ENCODE measurements at places on chromosomes 1 and 21.
A peak's percentile ranks its signal among the peaks of the same experiment; 100 is the strongest.

DNA sequence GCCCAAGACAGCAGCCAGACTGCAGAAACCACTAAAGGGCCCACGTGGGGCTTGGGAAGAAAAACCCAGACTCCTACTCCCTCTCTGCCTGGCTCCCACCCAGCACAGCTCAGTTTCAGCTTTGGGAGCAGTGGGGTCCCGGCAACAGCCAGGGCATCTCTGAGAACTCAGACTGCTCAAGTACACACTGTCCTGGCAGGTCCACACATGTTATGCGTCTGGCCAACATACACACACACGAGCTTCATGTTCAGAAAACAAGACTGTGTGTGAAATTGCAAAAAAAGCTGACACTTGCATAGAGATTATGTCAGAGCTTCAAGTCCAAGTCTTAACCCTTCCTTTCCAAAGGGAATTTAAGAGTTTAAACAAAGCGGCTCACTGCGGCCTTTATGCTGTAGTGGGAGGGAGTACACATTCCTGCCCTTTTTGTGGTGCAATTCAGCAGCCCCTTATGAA is 136.6 kb upstream of the CD34 start:
- no peak for DNase-seq
- H3K27ac ChIP-seq, result peak overlapping the region; percentile 89
- H3K27me3 ChIP-seq, result no peaks in the 10 kb centered on the region
- H3K36me3 ChIP-seq, result no peaks in the 10 kb centered on the region

DNA sequence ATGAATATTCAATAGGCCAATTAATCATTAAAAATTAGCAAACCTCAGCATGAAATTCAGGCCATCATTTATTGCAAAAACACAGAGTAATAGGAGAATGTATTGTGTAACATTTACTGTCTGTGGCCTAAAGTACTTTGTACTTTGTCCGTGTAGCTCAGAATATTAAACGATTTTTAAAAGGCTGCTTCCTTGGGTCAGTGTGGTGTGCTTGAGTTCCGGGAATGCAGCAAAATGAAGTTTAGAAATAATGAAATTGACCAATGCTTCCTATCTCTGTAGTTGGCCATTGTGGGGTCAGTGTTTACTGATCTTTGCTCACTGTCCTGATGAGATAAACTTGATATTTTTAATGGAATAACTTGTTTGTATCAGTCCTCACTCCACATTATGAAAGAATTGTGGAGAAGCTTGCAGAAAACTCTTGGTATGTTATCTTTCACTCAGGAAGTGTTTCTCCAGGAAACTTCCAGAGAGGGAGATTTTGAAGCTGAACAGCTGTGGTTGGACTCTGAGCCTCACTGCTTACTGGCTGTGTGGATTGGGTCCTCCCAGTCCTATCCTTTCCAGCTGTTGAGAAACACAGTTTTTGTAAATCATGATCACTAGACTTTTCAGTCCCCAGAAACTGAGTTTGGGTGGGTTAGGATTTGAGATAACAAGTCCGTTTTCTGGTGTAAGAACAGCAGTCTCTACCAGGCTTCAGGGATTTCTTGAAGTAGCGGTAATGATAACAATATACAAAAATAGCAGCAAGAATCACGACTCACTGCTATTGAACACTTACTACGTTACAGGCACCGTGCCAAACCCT is 19.2 kb upstream of the MTARC1 start:
- H3K4me3 ChIP-seq, result no peak overlapping the region
- DNase-seq, result no peak
- no peaks in the 10 kb centered on the region for H3K27me3 ChIP-seq
- peak overlapping the region; percentile 75 for H3K27ac ChIP-seq
- peaks cover 4% of the 10 kb centered on the region for H3K36me3 ChIP-seq

DNA sequence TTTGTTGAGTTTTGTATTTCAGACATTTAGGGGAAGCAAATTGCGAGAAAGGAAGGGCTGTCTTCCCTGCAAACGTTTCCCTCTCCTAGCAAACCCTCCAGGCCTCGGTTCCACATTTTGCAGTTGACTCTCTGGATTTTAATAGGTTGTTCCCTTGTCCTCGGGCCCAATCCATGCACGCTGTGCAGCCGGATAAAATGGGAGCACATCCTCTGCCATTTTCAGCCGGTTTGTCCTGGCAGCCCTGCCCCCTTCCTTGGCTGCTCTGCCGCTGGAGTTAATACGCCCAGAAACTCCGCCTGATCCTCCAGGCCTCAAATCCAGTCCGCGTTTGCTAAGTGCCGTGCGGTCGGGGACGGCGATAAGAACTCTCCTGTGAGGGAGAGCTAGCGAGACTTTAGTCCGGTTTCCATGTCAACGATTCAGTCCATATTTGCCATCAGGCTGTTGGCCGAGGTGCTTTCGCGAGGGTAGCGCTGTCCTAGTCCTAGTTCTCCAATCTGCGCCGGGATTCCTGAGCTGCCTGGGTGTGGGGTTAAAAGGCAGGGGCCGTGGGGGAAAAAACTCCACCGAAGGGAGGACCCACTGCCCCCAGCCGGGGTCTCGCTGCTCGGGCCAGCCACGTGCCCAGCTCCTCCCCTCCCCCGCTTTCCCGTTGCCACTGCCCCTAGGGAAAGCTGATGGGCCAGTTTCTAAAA is 2.9 kb upstream of the ARID1A start:
- peak overlapping the region; percentile 99 for H3K27ac ChIP-seq
- no peaks in the 10 kb centered on the region for H3K27me3 ChIP-seq
- H3K36me3 ChIP-seq, result no peaks in the 10 kb centered on the region
- H3K4me3 ChIP-seq, result peak overlapping the region; percentile 51
- peak; percentile 66 for DNase-seq

- H3K4me3 ChIP-seq, result no peak overlapping the region
- H3K36me3 ChIP-seq, result no peaks in the 10 kb centered on the region
- no peak for DNase-seq
- H3K27me3 ChIP-seq, result no peaks in the 10 kb centered on the region
Observed at GRCh38 chr1:76961181-76961819, 94.0 kb downstream of the ST6GALNAC5 start.

DNA sequence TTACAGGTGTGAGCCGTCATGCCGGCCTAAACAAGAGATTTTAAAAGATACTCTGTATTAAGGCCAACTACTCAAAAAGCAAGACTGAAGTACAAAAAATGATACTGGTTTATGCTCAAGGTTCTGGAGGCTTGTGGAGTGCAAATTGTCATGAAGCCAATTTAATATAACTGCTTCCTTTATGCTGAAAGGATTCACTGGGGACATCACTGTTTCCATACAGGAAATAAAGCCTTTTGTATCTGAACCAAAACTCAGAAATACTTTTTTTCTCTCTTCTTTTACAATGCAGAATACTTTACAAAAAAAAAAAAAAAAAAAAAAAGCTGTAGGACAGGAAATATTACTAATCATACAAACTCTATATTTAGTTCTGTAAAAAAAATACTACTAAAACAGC is 55.5 kb upstream of the CNN3 start:
- no peak overlapping the region for H3K4me3 ChIP-seq
- H3K27me3 ChIP-seq, result no peaks in the 10 kb centered on the region
- DNase-seq, result no peak
- H3K27ac ChIP-seq, result peak overlapping the region; percentile 60

DNA sequence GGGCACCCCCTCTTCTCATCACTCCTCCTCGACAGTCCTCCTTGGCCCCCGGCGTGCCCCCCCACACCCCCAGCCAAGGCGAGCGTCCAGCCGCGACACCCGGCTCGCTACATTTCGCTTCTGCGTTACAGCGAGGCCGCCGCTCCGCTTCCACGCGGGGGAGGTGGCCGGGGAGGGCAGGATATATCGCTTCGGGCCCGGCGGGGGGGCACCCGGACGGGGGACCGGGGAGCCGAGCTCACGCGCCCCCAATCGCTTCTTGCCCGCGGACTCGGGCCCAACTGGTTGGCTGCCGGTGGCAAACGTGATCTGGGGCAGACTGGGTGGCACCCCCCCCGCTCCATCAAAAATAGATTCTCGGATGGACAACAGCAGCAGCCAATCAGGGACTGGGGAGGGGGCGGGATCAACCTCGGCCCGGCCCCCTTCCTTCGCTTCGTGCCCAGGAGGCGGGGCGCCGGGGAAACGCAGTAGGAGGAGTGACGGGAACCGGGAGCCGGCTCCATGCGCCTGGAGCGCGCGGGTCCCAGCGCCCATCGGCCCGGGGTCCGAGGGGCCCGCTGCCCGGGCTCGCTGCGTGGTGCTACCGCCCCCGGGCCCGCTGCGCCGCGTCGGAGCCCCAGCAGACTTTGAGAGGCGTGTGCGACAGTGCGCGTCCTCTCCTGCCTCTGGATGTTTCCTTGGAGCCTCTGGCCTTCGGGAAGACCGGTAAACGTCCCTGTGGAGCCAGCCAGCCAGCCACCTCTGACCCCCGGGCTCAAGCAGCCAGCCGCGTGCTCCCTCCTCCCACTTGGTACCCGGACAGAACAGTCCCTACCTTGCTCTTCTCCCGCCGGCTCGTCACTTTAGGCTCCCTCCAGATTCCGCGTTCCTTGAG is at the start of gene SLC41A1:
Gene SLC41A1 (minus strand): TSS at position 321 of the 877 bp plus-strand sequence. CDS start 2,757 bp downstream, outside the sequence.
- H3K36me3 ChIP-seq, result no peaks in the 10 kb centered on the region
- peak within 1 kb of the TSS; percentile 92 for H3K27ac ChIP-seq
- peak; percentile 58 for DNase-seq
- H3K4me1 ChIP-seq, result peaks cover 26% of the 10 kb centered on the region
- peak within 1 kb of the TSS; percentile 72 for H3K4me3 ChIP-seq
- H3K27me3 ChIP-seq, result no peaks in the 10 kb centered on the region

- H3K36me3 ChIP-seq, result no peaks in the 10 kb centered on the region
- no peak for DNase-seq
- no peak overlapping the region for H3K27ac ChIP-seq
- H3K4me3 ChIP-seq, result no peak overlapping the region
- no peaks in the 10 kb centered on the region for H3K4me1 ChIP-seq
Observed at GRCh38 chr1:53715478-53715877, 23.5 kb downstream of the GLIS1 start.

- DNase-seq, result no peak
- no peaks in the 10 kb centered on the region for H3K27me3 ChIP-seq
- H3K36me3 ChIP-seq, result no peaks in the 10 kb centered on the region
- no peak overlapping the region for H3K4me3 ChIP-seq
Observed at GRCh38 chr1:37862330-37862729, 2.9 kb upstream of the MTF1 start.

GRCh38 chr1:184691719-184692324 is 62.8 kb downstream of the EDEM3 start:
- H3K27me3 ChIP-seq, result no peaks in the 10 kb centered on the region
- DNase-seq, result no peak
- no peak overlapping the region for H3K27ac ChIP-seq
- H3K36me3 ChIP-seq, result peaks cover 8% of the 10 kb centered on the region
- no peaks in the 10 kb centered on the region for H3K4me1 ChIP-seq

GRCh38 chr1:203069030-203069747 is 16.6 kb downstream of the MYOG start:
- H3K4me3 ChIP-seq, result no peak overlapping the region
- DNase-seq, result no peak
- H3K4me1 ChIP-seq, result peaks cover 11% of the 10 kb centered on the region
- H3K36me3 ChIP-seq, result no peaks in the 10 kb centered on the region
- peak overlapping the region; percentile 53 for H3K27ac ChIP-seq

Measured in esophagus squamous epithelium (tissue), 5 donors.